ENCODE measurements at places on chromosomes 3 and 15. TPM values are rescaled to one million over a fixed set of nuclear protein-coding genes. Genes with fewer than 3 reads are reported as not detected.

Gene COPS2
- 119 TPM for total RNA-seq

DNA sequence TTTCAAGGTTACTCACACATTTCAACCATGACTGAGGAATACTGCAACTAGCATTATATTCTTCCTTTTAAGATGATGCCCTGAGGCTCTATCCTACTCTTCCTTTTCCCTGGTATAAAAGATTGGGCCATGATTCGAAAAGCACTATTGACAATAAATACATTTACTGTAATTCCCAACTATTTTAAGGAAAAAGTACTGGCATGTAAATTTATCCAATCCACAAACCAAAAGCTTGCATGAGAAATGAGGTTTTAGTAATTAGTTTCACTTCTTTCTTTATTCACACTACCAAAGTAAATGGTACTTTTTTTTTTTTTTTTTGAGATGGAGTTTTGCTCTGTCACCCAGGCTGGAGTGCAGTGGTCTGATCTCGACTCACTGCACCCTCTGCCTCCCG, 310.2 kb downstream of the LRRC3B start:
- no peaks in the 10 kb centered on the region for H3K4me1 ChIP-seq
- H3K27me3 ChIP-seq, result no peaks in the 10 kb centered on the region
- DNase-seq, result no peak
- H3K4me3 ChIP-seq, result no peak overlapping the region
- no peak overlapping the region for H3K27ac ChIP-seq

DNA sequence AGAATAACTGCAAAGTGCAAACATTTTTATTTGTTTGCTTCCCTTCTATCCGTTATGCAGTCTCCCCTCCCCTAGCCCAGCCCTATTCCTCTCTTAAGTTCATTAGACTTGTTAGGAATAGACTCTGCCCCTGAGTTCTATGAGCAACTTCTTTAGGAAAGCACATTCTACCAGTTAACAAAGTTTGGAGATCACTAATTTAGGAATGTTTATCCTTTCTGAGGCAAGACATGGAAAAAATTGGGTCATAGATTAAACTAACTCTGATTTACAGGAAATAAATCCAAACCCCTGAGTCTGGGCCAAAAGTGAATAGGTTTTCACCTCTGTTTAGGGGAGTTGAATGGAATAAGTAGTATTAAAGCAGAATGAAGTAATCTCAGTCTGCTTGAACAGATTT, 34.4 kb downstream of the C3orf80 start:
- 0 out of 2 replicates have a peak, but pooled peaks cover 4% of the 10 kb centered on the region for H3K36me3 ChIP-seq
- no peaks in the 10 kb centered on the region for H3K27me3 ChIP-seq
- H3K27ac ChIP-seq, result no peak overlapping the region

DNA sequence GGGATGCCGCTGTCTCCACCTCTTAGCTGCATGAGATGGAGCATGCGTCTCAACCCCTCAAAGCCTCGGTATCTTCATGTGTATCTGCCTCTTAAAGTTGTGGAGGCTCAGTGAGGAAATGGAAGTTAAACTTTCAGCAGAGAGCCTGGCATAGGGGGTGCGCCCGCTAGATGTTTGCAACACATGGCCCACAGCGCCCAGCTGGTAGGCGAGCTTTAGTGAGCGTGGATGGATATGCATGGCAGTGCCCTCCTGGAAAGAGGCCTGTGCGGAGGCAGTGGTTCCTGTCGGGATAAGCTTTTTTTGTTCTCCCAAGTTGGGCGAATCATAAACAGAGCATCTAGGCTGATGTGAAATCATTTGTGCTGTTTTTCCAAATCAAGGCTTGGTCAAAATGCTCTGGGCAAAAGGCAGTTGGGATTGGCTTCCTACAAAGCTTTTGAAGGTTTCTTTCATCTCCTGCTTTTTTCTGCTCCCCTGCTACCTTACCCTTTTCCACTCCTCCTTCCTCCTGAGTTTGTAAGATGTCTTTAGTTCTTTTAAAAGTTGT, 272.4 kb upstream of the TPM1 start:
- peak overlapping the region; percentile 53 for H3K4me3 ChIP-seq
- H3K4me1 ChIP-seq, result peaks cover 41% of the 10 kb centered on the region
- H3K27ac ChIP-seq, result peak overlapping the region; percentile 90
- no peak for DNase-seq

All from HFFc6 (cell line).